ENCODE measurements at places on chromosomes 1 and 21.
A peak's percentile ranks its signal among the peaks of the same experiment; 100 is the strongest.

DNA sequence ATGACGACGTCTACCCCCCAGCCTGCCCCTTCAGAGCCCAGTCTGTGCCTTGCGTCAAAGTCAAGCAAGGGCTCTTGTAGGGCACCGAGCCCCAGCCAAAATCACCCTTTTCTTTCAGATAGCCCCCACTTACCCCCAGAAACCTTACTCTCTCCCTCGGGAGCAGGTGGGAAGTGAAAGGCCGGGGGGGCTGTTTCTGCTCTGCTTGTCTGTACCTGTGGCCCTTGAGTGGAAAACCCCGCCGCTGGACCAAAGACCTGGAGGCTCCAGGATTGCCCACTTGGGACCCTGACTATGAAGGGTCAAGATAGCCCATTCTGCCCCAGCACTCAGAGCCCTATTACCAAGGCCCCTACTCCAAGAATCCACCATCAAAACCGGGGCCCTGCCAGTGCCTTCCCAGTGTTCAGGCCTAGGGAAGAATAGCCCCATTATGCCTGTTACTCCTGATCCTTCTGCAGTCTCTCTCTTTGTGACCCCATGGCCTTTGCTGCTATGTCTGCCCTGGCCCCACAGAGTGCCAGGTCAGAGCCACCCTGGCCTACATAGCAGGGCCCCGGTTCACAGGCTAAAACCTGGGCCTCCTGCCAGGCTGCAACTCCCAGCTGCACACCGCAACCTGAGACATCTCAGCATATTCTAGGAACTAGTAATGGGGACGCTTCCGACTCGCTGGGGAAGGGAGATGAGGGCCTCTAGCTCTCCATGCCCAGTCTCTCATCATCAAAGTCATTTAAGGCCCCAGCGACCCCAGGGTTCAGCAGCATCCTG lies 22.2 kb upstream of the HPDL start:
- DNase-seq, result no peak

- no peak for DNase-seq
These were observed 10.2 kb downstream of the KRTAP20-3 start for GRCh38 chr21:30652891-30653290.

DNA sequence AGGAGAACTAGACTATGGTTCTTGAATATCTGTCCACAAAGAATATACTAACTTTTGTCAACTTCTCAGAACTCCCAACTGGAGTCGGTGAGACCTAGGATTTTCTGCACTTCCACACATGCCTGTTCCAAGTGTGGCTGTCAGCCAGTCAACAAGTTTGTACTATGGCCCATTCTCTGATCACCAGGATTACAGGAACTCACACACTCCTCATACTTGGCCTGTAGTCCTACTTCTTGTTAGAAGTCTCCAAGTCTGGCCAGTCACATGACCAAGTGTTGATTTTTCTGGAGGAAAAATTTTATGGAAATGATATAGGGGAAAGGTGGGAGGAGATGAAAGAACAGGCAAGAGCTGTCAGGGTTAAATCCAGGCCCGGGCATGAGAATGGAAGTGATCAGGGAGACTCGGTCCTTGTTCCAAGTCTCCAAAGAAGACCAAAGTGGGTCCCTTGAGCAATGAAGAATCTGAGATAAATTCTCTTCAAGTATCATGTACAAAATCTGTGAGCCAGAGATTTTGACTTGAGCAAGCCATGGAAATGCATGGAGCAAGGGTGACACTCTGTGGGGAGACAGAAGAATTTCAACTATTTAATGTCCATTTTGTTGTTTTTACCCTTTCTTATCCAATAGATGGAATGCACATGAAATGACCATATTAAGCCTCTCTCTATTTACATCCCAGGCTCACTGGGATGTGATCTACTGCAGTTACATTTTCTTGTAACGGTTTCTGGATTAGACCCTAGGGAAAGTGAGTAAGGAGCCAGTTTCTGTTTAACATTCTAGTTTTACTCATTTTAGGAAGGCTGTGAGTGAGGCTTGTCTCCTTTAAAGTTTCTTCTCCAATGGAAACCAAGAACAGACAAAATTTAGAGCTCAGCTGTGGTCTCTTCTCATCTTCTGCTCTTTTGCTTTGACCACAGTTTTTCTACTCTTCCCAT lies 320.9 kb downstream of the ASTN1 start:
- DNase-seq, result no peak

DNA sequence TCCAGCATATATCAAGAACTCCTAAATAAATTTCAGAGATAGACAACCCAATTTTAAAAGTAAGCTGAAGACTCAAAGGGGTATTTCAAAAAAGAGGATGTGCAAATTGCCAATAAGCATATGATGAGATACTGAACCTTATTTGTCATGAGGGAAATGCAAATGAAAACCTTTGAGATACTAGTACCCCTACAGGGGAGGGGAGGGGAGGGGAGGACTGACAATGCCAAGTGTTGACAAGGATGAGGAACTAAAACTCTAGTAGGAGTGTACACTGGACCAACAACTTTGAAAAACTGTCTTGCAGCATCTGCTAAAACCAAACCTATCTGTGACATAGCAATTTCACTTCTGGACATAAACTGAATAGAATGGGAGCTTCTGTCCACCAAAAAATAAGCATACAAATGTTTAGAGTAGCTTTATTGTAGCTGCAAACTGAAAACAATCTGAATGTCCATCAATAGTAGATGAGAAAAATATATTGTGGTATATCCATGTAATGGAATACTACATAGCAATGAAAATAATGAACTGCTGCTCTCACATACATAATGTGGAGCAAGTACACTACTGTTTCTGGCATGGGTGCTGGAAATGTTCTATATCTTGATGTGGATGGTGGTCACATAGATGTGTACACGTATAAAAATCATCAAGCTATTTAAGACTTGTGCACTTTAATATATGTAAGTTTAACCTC lies 57.2 kb downstream of the CDK18 start:
- DNase-seq, result no peak

GRCh38 chr1:150259758-150260669 lies 2.4 kb downstream of the CA14 start:
- DNase-seq, result no peak

GRCh38 chr1:207883104-207883651 lies 27.7 kb downstream of the CD34 start:
- no peak for DNase-seq

DNA sequence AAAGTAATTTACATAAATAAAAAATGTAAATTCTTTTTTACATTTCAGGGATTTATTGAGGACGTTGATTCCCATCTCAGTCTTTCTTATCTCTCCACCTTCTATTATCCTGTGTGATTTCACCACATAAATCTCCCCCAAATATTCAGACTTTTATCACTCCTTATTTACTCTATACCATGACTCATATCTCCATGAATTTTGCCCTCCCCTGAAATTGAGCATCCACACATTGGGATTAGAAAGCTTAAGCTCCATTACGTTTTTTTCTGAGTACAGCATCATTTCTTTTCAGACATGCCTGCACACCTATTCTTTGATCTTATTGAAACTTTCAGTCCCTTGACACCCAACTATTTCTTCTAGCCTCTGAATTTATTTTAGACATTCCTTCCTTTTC lies 111.2 kb downstream of the IFI44 start:
- DNase-seq, result peak; percentile 31

- DNase-seq, result peak; percentile 78
These were observed 320.2 kb upstream of the NFIA start for GRCh38 chr1:60762176-60762575.

- DNase-seq, result no peak
These were observed 675.8 kb downstream of the NCAM2 start for GRCh38 chr21:21673959-21674358.

DNA sequence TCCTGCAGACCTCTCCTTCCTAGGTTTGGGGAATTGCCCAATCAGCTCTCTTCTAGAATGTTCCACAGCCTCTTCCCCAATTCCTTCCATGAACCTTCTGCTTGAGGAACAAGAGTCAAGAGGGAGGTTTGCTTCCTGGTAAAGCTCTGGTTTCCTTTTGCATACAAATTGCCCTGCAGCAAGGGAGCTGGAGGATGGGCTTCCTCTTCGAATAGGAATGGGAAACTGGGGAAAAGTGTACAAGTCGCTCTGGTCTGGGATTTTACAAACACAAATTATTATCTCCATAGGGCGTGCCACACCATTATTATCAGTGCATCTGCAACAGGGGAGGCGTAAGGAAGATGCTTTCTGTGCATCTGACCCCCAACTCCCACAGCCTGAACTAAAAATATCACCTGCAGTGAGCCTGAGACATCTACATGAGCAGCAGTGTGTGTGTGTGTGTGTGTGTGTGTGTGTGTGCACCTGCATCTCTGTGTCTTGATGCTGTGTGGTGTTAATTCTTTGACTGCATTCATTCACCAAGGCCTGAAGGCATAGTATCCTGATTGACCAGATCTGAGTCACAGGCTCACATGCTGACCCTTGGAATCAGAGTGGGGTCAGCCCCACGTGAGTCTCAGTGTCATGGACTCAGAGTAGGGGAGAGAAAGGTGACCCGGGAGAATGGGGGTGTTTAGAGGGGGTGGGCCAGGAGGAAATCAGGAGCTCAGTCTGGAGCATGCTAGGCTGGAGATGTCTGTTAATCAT lies 272.9 kb downstream of the KAZN start:
- DNase-seq, result no peak

GRCh38 chr1:48228156-48228555 lies 5.6 kb downstream of the SLC5A9 start:
- no peak for DNase-seq

DNA sequence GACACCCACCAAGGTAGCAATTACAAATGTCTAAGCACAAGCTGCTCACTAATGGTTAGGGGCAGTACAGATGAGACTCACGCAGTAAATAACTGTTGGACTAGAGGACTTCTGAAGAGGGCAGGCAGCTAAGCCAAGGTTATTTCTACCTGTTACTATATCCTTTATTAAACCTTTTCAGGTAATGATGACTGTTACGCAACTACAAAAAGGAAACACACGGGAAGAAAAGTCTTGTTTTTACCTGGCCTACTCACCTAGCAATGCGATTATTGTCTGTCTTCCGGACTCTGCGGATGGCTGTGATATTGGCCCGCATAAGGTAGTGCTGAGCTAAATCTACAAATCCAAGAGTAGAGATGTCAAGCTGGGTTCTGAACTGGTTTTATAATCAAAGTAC lies 17.8 kb upstream of the VHLL start:
- no peak for DNase-seq

DNA sequence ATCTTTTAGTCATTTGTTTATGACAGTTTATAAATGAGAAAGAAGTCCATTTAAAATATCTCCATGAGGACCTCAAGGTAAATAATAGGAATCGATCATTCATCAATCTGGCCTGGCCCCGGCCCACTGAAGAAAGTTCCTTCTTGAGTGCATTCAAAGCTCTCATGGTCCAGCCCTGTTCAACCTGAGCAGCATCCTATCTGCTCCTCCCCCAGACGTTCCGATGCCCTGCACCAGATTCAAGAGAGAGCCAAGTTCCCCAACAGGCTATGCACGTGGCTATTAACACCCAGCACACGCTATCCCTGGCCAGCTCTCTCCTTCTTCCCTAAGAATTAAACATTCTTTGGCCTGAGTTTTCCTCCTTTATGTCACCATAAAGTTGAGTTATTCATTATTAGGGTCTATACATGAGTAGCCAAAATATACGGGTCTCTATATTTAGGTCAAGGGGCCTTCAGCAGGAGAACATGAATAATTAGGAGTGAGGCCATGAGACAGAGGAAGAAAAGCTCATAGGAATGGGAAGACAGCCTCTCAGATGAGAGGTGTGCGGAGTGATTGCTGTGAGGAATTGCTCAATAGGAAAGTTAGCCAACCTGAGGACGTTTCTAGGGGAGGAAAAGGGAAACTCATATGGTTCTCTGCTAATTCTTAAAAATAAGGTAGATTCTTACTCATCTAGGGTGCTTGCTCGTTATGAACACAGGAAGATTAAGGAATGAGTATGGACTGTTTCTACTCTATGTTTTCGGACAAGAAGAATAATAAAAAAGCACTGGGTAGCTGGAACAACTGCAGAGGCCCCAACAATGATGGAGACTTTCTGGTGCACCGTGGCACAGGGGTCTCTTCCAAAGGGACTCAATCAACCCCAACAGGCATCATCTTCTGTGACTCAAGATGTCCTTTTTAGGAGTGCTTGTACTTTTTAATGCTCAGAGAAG lies 23.6 kb downstream of the RUNX1 start:
- DNase-seq, result no peak

- peak; percentile 34 for DNase-seq
These were observed 11.9 kb downstream of the STX6 start for GRCh38 chr1:181010789-181011188.

GRCh38 chr1:33363021-33363420 lies 42.1 kb upstream of the A3GALT2 start:
- DNase-seq, result no peak

DNA sequence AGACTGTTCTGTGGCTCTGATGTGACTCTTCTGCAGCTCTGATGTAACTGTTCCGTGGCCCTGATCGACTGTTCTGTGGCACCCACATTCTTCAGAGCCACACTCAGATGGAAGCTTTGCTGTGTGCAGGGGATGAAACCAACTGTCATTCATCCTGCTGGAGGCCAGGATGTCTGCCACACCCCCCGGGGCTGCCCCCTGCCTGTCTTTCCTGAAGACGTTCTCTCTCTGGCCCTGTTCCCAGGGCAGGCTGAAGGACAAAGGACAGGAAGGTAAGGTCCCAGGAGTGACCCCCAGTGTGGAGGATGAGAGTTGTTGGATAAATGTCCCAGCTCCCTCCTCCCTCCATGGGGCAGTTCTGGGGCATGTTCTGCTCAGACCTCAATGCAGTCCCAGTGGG lies 29.4 kb upstream of the UMODL1 start:
- DNase-seq, result no peak

DNA sequence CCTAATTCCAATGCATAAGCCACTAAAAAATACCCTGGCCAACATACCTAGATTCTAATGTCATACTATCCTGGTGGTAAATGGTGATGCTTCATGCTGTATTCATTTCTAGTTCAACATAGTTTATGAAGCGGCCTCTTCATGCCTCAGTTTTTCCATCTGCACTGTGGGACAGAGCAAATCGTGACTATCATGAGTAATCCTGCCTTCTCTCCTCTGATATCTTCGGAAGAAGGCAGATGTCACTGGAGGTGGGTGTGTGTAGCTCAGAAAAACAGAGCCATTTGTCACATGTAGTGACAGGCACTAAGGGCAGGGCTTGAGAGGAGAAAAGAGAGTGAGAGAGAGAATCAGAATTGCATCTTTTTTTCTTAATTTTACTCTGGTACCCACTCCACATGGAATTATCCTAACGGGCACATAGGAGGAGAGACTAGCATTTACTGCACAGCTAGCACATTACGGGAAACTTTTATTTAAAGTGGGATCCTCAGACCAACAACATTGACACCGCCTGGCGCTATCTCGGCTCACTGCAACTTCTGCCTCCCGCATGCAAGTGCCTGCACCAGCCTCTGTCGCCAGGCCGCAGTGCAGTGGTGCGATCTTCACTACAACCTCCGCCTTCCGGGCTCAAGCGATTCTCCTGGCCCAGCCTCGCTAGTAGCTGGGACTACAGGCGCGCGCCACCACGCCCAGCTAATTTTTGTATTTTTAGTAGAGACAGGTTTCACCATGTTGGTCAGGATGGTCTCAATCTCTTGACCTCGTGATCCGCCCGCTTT lies 78.4 kb upstream of the KCNA3 start:
- DNase-seq, result no peak

- no peak for DNase-seq
These were observed 50.4 kb upstream of the ADAMTS5 start for GRCh38 chr21:27017246-27017645.

- no peak for DNase-seq
These were observed 18.4 kb upstream of the TNFRSF1B start for GRCh38 chr1:12148160-12148957.

- peak; percentile 16 for DNase-seq
These were observed 43.7 kb downstream of the KIF21B start for GRCh38 chr1:200979574-200980451.
